ENCODE measurements at places on chromosomes 3 and 15. TPM values are rescaled to one million over a fixed set of nuclear protein-coding genes. Genes with fewer than 3 reads are reported as not detected.

Gene ZNF502
- 5.3 TPM for total RNA-seq

Gene UBAP1L
- total RNA-seq: 3.0 TPM

DNA sequence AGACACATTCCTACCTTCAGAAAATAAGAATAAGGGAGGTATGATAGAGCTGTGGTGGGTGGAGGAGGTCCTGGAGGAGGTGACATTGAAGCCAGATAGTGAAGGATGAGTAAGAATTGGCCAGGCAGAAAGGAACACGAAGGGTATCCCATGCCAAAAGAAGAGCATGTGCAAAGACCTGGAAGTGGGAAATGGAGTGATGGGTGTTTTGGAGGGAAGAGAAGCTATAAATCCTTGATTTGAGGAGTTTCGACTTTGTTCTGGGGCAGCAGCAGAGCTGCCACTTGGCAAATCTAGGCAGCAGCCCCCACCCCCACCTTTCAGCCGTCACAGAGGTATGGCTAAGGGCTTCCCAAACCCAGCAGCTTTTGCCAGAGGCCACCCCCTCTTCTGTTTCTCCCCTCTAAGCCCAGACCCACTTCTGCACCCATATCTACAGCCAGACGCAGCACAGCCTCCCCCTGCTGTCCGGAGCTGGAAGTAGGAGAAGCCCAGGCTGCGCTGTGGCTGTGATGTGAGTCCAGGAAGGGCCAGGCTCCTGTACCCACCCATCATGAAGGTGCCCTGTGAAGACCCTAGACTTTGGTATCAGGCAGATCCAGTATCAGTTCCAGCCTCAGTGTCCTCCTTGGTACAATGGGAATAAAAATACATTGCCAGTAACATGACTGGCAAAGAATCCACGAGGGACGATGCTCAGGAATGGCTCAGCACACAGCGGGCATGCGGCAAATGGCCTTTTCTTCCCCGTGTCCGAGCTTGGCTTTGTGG, 188.7 kb upstream of the LINGO1 start:
- ATAC-seq: no peak

Gene FBXW12
- total RNA-seq: not detected

Gene SIDT1
- total RNA-seq: 0.94 TPM

- ATAC-seq: no peak
These were observed 19.8 kb downstream of the TRPM1 start for GRCh38 chr15:31081588-31082250.

GRCh38 chr3:152683521-152683999, 151.4 kb upstream of the P2RY1 start:
- no peak for ATAC-seq

- no peak for ATAC-seq
These were observed 7.6 kb downstream of the GADL1 start for GRCh38 chr3:30886888-30887287.

DNA sequence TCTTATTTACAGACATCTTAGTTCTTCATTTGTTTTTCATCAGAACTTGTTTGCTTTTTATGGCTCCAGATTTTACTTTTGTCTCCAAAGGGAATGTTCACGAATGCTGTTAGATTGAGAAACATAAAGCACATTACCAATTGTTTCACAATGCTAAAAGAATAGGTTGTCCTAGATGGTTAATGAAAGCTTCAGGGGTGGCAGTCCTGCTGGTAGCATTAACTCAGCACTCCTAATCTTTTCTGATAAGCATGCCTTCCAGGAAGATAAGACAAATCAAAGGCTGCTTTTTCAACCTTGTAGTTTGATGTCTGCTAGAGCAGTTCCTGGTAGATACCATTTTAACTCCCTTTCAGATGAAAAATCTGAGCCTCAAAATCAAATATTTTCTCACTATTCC, 619.4 kb downstream of the PYDC2 start:
- no peak for ATAC-seq

- ATAC-seq: no peak
These were observed 6.3 kb downstream of the FRMD5 start for GRCh38 chr15:44188795-44189194.

DNA sequence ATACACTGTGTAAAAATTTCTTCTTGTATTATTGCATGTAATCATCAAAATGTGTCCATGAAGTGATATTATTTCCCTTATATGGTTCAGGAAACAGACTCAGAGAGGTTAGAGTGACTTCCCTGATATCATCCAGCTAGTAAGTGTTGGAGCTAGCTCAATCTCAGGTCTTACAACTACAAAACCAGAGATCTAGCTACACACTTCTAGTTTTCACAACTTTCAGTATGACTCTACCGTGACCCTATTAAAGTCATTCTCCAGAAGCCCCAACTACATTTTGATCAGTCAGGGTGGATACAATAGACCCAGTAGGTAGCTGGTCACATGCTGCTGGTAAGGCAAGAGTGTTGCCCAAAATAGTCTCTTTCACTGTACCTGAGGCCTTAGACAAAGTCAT, 165.3 kb downstream of the GOLIM4 start:
- no peak for ATAC-seq
